ENCODE measurements at places on chromosomes 7 and 10.

- no peak for DNase-seq
These were observed 278.6 kb downstream of the ARHGAP12 start for GRCh38 chr10:31650010-31650409.

GRCh38 chr7:83161899-83162401 lies 734 bp downstream of the PCLO start:
- DNase-seq = no peak

- no peak for DNase-seq
These were observed 7.0 kb upstream of the DNAJC1 start for GRCh38 chr10:22010539-22010938.

- no peak for DNase-seq
These were observed 15.4 kb upstream of the GRB10 start for GRCh38 chr7:50798126-50798525.

GRCh38 chr7:18019555-18019954 lies 8.1 kb downstream of the PRPS1L1 start:
- DNase-seq = no peak

GRCh38 chr10:110680273-110681020 lies 36.3 kb downstream of the RBM20 start:
- DNase-seq = no peak

Data from left forelimb (tissue), 1 donor.